SW480 (cell line): ENCODE measurements at places on chromosomes 3 and 15.

GRCh38 chr15:40558952-40559742, 5.7 kb downstream of the CCDC32 start:
- no peak for DNase-seq

- DNase-seq = no peak
These were observed 47.5 kb upstream of the RPS17 start for GRCh38 chr15:82587805-82588204.

- no peak for DNase-seq
These were observed 77.0 kb downstream of the LRIG1 start for GRCh38 chr3:66423791-66424190.

DNA sequence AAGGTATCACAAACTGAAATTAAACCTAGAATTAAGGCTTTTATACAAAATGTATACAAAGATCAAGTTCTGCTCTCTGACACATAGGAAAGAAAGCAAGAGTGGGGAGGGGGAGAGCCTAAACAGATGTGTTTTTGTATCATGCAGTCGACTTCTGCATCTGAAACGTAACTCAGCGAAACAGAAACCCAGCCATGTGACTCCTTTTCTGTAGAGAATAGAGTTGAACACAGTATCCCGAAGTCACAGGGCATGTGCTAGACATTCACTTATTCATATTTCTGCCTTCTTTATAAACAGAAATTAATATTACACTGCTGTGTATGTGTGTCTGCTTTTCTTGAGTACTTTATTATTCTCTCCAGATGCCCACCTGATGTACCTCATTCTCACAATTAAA, 121.0 kb downstream of the PDZRN3 start:
- DNase-seq = no peak

DNA sequence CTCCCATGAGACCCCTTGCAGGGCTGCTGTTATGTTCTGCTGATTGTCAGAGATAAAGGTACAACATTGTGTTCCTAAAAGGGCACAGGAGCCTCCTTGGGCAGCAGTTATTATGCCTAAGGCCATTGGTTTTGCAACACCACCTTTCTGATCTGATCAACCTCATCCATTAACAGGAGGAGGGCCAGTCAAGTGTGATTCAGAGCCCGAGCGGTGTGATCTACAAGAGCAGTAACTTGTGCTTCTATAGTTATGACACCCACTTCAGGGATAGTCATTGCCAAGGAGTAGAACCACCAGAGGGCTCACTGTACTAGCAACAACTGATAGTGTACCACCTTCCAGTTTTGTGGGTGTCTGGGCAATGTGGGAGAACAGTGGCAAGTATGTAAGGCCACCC, 1457.9 kb upstream of the CADM2 start:
- DNase-seq = no peak

- DNase-seq = no peak
These were observed 185.7 kb upstream of the TBL1XR1 start for GRCh38 chr3:177382944-177383343.
